ENCODE measurements at places on chromosomes 1 and 21.

DNA sequence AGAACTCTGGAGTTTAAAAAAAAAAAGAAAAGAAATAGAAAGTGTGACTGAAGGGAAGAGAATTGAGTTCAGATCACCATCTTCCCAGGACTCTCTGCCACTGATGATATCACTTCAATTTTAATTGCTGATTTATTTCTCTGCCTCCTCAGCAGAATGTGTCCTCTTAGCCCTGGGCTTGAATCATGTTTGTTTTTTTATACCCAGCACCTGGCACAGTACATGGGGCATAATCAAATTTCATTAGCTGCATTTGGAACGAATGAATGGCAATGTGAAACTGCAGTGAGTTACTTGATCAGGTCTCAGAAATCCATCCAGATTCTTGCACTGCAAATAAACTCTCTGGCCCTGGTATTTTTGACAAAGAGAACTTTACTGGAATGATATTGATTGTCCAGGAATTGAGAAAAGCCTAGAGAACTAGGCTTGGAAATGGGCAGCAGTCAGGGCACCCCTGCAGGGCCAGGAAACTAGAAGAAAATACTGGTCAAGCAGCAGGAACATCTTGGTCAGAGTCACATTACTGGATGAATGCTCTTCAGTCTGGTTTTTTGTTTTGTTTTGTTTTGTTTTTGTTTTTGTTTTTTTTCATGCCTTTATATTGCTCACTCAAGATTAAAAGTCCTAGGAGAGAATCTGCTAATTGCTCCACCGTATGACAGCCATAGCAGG, 103.8 kb upstream of the FAM78B start:
- no peak for DNase-seq

GRCh38 chr1:248361121-248361715, at the start of gene OR2T4:
OR2T4 (plus strand) TSS chr1:248361665; CDS start chr1:248361665, 0 bp downstream.
- DNase-seq, result no peak

DNA sequence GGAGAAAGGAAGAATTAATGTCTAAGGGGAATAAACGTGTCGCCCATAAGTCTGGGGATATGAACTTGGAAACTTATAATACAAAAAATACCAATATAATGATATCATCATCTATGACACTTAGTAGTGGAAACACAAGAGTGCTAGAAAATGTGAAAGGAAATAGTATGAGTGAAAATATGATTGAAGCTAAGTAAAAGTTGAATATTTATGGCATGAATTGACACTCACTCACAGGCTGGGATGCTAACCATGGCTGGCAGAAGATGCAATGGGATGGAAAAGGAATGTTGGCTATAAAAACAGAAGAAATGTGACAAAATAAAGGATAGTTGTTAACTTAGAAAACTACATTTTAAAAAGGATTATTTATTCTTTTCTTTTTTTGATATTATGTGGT, 120.1 kb downstream of the XPR1 start:
- DNase-seq, result no peak

DNA sequence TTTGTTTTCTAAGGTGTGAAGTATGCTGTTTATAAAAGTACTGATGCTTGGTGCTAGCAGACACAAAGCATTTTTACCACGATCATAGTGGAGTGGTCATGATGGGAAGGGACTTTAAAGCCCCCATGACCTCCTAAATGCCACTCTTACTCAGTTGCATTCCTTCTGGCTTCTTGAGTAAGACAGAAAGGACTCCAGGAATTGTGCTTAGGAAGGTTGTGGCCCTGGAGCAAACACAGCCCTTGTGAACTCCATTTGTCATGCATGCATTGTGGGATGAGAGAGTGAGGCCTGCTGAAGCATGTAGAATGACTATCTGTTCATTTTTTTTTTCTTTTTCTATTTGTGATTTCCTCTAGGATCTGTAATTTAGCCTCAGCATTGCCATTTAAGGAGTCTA, 34.2 kb downstream of the AK5 start:
- no peak for DNase-seq

DNA sequence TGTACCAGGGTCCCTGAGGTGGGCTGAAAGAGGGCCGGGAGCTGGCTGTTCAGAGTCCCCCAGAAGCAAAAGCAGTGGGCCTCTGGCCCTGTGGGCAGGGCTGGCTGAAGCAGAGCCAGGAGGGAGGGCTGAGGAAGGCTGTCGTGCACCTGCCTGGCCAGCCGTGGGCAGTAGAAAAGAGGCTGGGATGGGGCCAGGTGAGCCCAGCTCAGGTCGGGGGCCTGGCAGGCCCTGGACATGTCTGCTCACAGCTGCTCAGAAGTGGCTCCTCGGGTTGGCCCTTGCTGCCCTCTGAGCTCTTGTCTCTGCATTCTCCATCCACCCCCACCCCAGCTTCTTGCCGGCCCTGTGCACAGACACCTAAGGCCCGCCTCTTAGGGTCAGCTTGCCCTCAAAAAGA, 60.0 kb downstream of the TCP10L start:
- no peak for DNase-seq

GRCh38 chr1:53025034-53025768, 36.8 kb upstream of the PODN start:
- DNase-seq, result no peak
